NCI-H187 (cell line): ENCODE measurements at places on chromosomes 2 and 18.

GRCh38 chr2:236799391-236800026, 229.9 kb downstream of the ACKR3 start:
- no peak for DNase-seq

- no peak for DNase-seq
Measured at GRCh38 chr2:235458839-235459273, 35.0 kb upstream of the AGAP1 start.

GRCh38 chr2:9765611-9766531, 77.4 kb upstream of the TAF1B start:
- no peak for DNase-seq

DNA sequence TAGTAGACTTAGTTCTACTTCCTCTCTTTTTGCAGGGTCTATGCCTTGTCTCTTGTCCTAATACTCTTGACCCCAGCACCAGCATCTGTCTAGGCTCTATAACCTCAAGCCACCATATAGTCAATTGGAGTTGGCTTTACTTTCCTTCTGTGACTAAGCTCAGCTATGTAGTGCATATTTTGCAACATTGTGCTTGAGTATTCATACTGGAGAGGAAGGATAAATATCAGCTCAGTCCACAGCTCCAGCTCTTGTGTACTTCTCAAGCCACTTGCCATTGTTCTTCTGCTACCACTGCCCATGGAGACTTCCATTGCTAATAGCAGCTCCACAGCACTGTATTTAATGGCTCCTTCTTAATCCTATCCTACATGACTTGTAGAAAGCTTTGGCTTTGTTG, 35.5 kb upstream of the CD28 start:
- DNase-seq: no peak

GRCh38 chr2:26316041-26316440, 29.9 kb upstream of the SELENOI start:
- DNase-seq: no peak

DNA sequence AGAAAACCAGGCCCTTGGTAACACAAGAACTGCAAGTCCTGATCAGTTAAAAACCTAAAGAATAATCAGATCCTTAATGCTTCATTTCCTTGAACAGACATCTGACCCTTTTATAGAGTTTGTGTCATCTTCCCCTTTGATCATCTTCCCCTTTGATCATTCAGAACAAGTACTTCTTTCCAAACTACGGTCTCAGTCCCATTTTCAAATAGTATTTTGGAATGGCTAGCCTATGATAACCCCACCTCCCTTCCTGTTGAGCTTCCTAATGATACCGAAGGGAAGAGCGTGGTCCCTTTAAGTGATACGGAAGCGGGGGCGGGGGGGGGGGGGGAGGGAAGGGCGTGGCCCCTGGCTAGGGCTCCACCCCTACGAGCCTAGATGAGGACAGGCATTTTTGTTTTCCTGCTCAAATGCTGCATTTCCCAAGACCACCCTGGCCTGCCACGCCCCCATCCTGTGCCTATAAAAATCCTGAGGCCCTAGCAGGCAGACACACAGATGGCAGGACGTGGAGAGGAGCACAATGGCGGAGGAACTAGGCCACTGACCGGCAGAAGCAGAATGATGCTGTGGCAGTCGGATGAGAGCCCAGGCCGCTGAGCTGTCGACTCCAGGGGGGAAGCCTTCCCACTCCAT, 24.1 kb upstream of the CHRNA1 start:
- DNase-seq: no peak
